Dorsolateral prefrontal cortex (tissue), 122 donors: ENCODE measurements at places on chromosomes 6 and 20.

DNA sequence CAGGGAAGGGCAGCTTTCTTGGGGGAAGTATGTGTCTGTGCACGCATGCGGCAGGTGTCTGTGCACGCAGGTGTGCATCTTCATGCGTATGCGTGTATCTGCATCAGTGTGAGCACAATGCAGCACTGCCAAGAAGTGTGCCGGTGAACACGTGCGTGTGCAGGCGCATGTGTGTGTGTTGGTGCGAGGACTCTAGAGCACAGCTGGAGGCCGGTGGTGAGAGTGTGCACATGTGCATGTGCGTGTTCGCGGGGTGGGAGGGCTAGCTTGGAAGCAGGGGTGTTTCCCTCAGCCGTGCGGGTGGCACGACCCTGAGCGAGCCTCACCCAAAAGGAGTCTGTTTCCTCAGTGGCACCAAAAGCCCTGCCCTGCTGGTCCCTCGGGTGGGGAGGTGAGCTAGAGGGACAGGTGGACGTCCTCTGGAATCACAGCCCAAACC, 7.5 kb downstream of the SLC17A9 start:
- DNase-seq = no peak

- no peak for DNase-seq
Observed at GRCh38 chr20:22288156-22288555, 296.2 kb downstream of the FOXA2 start.

GRCh38 chr6:11209906-11210305, 22.6 kb downstream of the NEDD9 start:
- DNase-seq = no peak

DNA sequence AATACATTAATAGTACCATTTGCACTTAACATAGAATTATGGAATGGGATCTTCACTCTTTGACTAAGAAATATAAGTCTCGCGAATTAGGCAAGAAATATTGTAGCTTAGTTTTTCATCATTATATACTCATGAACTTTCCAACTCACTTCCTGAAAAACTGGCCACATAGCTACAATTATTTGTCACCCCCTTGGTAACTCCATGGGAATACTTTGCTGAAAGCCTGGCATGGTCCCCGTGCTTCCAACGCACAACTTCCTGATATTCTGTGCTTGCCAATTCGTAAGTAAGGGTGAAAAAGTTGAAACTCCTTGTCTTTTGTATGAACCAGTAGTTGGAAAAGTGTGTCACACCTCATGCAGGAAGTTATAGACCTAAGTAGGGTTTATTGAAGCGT, 23.7 kb upstream of the HLA-DQA1 start:
- no peak for DNase-seq

DNA sequence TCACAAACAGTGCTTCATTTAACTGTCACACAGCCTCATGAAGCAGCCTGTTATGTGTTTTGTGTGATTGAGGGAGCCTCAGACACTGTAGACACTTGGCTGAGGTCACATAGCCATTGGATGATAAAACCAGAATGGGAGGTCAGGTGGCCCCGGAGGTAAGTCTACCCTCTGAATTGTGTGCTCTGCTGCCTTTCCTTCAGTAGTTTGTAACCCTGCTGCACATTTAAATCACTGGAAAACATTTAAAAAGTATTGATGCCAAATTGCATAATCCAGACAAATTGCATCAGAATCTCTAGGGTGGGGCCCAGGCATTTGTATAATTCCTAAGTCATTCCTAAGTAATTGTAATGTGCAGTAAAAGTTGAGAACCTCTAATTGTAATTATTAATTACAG, 85.2 kb upstream of the ECI2 start:
- no peak for DNase-seq

DNA sequence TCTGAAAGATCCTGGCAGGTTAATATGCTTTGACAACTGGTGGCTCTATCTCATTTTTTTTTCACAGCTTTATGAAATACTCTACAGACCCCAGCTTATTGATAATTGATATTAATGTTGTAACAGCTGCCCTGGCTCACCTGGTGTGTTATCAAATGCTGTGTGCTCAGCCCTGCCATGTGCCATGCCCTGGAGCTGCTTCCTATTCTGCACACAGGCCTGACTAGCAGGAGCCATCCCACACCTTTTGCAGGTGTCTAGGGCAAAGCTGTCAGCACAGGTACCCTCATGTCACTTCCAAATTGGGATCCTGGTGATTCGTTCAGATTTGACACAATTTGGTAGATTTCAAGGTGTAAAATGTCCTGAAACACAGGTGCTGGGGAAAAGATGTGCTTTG, 254.6 kb upstream of the MAN1A1 start:
- no peak for DNase-seq

DNA sequence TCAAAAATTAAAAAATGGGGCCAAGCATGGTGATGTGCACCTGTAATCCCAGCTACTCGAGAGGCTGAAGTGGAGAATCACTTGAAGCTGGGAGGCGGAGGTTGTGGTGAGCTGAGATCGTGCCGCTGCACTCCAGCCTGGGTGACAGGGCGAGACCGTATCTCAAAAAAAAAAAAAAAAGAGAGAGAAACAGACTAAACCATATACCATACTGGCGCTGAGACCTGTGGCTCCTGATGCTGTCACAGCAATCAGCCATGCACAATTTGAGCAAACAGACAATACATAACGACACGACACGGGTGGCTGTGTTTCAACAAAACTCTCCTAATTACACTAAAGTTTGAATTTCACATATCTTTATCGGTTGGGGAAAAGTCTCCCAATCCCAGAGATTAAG, 14.9 kb upstream of the CBFA2T2 start:
- no peak for DNase-seq

DNA sequence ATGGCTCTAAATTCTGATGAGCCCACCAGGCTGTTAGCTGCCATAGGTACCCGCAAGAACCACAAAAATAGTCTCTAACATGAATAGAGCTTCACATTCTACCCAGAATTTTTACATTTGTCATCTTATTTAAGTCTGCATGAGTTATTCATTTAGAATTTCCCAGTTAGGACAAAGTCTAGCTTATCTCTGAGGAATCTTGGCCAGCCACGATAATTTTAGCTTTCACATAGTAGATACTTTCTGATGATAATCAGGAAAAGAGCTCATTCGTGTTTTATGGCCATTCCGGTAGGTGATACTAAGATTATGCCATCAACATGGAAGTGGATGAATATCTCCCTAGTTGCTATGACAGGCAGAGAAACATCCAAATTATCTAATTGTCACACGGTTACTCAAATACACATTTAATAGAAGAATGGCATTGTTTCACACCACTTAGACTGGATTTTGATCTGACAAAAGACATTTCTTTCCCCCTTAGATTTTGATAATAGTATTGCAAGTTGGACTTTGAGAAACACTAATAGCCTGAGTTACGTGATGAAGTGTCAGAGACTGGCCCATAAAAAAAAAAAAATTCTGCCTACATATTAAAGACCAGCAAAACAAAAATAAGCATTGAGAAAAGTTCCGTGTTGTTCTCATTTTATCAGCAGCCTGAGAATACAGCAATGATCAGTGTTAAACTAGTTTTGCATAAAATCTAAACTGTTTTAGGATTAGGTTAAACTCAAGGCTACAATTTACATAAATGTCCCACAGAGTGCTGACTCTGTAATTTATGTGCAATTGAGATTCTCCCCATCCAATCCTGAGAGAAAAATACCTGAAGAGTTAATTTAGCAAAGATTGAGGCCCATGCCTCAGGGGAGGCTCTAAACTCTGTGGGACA, 397.5 kb upstream of the ARID1B start:
- no peak for DNase-seq

- DNase-seq = no peak
Observed at GRCh38 chr6:148996815-148997214, 250.0 kb downstream of the UST start.

DNA sequence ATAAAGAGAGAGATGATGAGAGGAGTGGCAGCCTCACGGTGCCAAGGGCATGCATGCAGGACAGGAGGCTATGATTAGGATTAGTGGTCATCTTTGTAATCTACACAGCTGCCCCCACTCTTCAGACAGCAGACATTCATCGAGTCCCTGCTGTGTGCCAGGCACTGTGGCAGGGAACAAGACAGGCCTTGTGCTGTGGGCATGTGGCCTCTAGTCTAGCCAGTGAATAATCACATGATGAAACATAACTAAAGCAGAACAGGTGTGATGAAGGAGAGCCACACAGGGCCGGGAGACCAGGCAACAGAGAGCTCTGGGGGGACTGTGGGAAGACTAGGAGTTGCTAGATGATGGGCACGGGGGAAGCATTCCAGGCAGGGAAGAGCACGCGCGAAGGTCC, 22.2 kb downstream of the TOX2 start:
- no peak for DNase-seq

DNA sequence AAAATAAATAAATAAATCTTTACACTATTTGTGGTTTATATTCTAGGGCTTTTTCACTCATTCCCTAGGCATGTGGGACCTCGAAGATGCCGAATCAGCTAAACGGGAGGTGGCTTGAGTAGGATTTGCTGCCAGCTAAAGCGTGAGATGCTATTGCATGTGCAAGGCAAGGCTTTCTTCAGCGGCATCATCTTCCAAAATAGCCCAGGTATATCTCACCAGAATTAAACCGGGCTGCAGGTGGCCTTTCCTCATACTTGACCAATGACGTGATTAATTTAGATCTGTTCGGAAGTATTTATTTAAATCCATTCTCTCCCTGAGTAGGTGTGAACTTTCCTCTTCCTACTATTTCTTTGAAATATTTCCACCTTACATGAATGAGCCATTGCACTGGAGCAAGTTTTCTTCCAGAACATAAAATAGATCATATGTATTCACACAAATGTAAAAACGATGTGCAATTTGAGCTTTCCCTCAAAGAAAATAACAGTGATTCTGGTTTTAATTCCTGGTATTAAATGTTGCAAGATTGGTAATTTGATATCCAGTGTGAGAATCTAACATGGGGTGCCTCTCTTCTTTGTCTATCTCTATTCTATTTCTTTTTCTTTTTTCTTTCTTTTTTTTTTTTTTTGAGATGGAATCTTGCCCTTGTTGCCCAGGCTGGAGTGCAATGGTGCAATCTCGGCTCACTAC, 24.3 kb upstream of the ZNF217 start:
- DNase-seq = no peak

GRCh38 chr6:161108916-161109315, 117.3 kb downstream of the MAP3K4 start:
- DNase-seq = no peak

GRCh38 chr6:47593979-47594378, 104.4 kb upstream of the ADGRF4 start:
- DNase-seq = no peak

GRCh38 chr6:6597682-6598081, 9.2 kb downstream of the LY86 start:
- no peak for DNase-seq

GRCh38 chr6:138719744-138720143, 53.8 kb upstream of the CCDC28A start:
- DNase-seq = no peak

DNA sequence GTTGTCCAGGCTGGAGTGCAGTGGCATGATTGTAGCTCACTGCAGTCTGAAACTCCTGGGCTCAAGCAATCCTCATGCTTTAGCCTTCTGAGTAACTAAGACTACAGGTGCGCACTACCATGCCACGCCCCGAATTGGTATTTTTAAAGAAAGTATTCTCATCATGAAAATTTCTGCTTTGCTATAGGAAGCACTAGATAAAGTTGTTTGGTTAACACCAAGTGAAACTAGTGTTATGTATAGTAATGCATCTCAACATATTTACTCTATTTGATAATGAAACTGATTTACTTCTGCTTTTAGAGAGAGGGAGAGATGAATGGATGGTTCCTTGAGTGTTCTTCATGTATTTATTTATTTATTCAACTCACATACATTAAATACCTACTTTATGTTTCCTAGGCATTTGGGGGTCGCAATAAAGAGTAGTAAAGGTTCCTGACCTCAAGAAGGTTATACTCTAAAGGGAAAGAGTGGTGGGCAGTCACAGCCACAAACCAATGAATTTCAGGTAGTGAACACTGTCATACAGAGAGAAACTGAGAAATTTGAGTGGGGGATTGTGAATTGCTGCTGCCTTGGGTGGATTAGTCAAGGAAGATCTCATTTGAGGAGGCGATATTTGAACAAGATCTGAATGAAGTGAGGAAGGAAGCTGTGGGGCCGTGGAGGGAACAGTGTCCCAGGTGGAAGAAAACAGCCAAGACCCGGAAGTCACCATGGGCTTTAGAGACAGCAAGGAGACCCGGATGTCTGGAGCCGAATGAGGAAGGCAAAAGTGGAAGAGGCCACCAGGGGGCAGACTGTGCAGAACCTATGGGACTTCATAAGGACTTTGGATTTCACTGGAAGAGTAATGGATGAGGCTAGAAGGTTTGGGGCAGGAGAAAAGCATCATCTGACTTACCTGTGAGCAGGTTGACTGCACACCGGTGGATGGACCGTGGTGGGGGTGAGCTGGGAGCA, 185.6 kb downstream of the TSHZ2 start:
- DNase-seq = peak; percentile 46

DNA sequence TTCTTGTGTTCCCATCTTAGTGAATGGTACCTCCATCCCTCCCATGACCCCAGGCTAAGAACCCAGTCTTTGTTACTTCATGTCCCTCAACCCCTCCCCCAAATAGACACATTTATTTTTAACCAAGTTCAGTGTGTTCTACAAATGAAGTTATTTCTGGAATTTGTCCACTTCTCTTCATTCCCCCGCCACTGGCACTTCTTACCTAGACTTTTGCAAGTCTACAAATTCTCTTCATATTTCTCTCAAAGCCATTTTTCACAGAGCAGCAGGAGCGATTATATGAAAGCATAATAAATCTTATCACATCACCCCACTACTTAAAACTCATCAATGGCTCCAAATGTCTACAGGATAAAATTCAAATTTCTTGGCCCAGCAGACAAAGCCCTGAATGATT, 131.4 kb downstream of the BTBD9 start:
- DNase-seq = no peak

DNA sequence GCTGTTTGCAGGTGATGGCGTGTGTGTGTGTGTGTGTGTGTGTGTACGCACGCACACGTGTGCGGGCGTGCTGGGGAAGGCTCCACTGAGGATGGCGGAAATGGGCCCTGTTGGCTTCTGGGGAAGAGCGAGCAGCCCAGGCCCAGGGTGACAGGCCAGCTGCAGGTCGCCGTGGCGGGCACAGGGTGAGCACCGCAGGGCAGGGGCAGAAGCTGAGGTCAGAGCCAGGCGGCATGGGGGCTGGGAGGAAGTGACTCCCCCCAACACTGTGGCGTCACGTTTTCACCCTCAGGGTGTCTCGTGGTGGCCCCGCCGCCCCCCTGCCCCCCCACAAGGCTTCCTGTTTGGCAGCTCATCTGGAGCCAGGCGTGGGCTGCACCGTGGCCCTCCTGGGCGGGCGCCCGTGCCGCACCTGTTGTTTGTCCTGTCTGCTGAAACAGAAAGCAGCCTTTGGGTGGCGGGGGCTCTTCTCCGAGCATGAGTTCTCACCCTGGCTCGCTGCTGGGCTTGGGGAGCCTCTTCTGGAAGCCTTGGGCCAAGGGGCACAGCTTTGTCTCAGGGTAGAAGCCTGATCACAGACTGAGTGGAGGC, 7.1 kb downstream of the RBM38 start:
- DNase-seq = no peak

GRCh38 chr6:47404435-47404834, 73.2 kb upstream of the CD2AP start:
- DNase-seq = no peak

DNA sequence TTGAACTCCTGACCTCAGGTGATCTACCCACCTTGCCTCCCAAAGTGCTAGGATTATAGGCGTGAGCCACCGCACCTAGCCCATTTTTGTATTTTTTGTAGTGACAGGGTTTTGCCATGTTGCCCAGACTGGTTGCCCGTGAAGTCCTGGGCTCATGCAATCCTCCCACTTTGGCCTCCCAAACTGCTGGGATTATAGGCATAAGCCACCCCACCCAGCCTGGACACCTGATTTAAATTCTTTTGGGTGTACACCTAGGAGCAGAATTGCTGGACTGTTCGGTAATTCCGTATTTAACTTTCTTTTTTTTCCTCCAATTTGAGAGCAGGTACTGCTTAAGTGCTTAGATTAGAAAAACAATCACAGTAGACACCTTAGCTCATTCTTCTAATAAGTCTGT, 5.6 kb upstream of the NRM start:
- no peak for DNase-seq
